Activated CD8-positive, alpha-beta memory T cell treated with anti-CD3 and anti-CD28 coated beads, Interleukin-2, amount 50 U/mL, for 4 hours (primary cell): ENCODE measurements at places on chromosomes 7 and 10.

GRCh38 chr7:140568021-140568813 lies 72.4 kb downstream of the DENND2A start:
- no peak for DNase-seq

DNA sequence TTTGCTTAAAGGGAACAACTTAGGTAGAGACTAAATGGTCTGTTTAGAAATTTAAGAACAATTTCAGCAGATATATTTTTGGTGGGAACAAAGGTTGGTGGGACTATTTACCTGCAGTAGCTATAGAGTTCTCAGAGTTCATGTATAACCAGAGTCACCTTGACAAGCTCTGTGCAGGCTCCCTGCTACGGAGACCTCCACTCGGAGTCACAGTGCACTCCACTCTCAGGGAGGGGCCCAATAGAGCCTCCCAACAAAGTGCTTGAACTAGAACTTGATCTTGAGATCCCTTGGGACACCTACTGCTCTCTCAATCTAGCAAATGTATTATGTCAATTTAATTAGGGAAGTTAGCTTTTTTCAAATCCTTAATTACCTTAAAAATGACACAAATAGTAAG lies 2.3 kb downstream of the MYPN start:
- DNase-seq, result no peak

- no peak for DNase-seq
Observed at GRCh38 chr10:19961076-19962053, 145.1 kb downstream of the PLXDC2 start.

DNA sequence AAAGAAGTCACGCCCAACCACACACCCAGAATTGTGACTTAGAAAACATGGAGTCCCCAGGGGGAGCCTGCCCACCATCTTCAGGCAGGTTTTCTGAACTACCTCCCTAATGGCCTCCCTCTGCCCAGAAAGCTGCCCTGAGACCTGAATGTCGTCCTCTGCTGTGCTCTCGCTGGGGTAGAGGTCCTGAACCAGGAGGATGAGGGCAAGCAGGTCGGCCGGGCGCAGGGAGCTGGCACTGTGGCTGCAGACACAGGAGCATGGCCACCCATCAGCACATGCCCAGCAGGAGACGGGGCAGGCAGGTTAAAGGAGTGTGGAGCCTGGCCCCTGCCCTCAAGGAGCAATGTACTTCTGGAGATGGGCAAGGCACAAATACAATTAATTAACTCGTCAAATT lies 15.4 kb upstream of the PYROXD2 start:
- no peak for DNase-seq
